ENCODE measurements at places on chromosomes 3 and 15.

GRCh38 chr3:46926871-46927717 lies 49.5 kb downstream of the CCDC12 start:
- DNase-seq: no peak

GRCh38 chr3:160098261-160098908 lies 109.8 kb downstream of the IL12A start:
- no peak for DNase-seq

- DNase-seq: no peak
These were observed 16.7 kb upstream of the TBL1XR1 start for GRCh38 chr3:177213801-177214535.

GRCh38 chr3:106116733-106117489 lies 248.1 kb upstream of the CBLB start:
- no peak for DNase-seq

GRCh38 chr3:7381741-7382140 lies 520.8 kb downstream of the GRM7 start:
- DNase-seq: no peak

- DNase-seq: no peak
These were observed 11.3 kb downstream of the DNAAF4 start for GRCh38 chr15:55496716-55497115.

DNA sequence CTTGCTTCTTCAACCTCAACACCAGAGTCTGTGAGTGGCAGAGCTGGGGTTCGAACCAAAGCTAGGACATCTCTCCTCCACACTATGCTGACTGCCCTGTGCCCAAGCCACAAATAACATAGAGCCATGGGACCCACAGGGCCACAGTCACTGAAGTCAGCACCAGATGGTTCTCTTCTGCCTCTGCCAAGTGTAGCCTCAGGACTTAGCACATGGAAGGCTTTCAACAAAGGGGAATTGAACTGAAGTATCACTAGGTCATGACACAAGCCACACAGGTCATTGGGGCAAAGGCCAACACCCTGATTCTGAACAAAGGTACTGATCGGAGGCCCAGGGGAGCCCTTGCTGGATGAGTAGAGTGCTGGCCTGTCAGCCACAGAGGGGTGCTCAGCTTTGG lies 83.6 kb downstream of the BDH1 start:
- no peak for DNase-seq

- DNase-seq: no peak
These were observed 21.6 kb downstream of the MESD start for GRCh38 chr15:80967991-80968510.

DNA sequence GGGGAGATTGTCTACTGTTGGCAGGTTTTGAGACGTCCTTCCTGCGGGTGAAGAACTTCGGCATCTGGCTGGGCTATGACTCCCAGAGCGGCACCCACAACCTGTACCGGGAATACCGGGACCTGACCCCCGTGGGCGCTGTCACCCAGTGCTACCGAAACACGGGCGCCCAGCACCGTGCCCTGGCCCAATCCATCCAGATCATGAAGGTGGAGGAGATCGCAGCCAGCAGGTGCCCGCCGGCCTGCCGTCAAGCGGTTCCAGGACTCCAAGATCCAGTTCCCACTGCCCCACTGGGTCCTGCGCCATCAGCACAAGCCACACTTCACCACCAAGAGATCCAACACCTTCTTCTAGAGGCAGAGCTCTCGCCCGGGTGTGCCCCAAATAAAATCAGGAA lies 194.9 kb upstream of the EPHA6 start:
- DNase-seq: no peak

DNA sequence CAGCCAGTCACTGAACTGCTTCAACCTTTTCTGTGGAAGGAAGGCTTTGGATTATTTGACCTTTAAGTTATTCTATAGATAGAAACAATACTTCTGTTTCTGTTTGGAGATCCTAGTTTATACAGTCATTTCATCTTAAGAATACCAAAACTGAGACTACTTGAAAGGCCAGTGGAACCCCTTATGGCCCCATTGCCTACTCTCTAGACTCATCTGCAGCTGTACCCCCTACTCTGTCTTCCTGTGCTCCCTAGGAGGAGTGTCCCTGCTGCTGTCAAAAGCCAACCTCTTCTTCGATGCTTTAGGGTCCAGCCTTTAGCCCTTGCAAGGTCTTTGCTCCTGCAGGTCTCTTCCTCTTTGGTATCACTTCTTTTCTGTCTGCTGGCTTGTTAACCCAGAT lies 169.6 kb downstream of the EDEM1 start:
- DNase-seq: no peak

DNA sequence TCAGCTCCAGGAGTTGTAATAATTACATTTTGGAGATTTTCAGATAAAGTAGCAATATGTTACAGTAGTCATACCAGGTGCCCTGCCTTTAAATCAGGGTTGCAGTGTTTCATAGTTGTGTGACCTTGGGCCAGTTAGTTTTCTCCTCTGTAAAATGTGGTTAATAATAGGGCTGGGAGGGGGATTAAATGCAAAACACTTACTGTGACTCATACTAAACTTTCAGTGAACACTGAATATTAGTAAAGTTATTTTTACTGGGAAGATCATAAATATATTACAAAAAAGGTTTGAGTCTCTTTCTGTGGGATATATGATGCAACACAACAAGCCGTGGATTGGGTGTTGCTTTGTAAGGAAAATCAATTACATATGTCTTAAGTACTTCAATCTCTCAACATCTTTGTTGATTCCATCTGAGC lies 1.1 kb upstream of the EBLN2 start:
- DNase-seq: no peak

- no peak for DNase-seq
These were observed 10.1 kb upstream of the LRRC15 start for GRCh38 chr3:194379651-194380050.

DNA sequence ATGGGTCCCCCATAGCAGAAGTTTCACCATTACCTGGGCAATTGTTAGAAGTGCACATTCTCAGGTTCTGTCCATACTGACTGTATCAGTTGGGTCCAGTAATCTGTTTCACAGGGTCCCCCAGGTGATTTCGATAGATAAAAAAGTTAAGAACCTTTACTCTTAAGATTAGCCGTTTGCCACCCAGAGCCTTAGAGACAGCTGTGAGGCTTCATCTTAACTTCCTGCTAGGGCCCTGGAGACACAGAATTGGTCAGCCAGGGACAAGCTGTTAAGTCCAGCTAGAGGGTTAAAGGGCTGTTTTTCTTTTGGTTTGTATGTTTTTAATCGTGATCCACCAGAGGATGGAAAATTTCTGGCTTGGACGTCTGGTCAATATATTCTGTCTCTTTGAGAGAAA lies 6.7 kb downstream of the FAM162A start:
- DNase-seq: no peak

DNA sequence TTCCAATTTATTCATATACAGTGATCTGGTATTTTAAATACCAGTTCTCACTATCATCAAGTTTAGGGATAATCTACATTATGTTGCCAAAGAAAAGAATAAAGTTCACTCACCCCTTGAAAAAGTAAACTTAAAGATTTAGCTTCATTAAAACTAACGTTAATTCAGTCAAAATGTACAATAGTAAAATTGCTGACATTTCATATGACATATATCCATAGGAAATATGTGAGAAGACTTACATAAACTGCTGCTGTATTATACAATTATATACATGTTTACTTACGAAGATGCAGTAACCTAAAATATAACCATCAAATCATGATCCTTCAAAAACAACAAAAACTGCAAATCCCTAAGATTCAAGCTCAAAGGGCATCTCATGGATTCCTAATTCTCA lies 44.0 kb downstream of the ATR start:
- DNase-seq: no peak

GRCh38 chr15:58407236-58407775 lies 24.5 kb upstream of the LIPC start:
- no peak for DNase-seq

GRCh38 chr3:186138272-186138981 lies 29.5 kb upstream of the ETV5 start:
- DNase-seq: no peak

DNA sequence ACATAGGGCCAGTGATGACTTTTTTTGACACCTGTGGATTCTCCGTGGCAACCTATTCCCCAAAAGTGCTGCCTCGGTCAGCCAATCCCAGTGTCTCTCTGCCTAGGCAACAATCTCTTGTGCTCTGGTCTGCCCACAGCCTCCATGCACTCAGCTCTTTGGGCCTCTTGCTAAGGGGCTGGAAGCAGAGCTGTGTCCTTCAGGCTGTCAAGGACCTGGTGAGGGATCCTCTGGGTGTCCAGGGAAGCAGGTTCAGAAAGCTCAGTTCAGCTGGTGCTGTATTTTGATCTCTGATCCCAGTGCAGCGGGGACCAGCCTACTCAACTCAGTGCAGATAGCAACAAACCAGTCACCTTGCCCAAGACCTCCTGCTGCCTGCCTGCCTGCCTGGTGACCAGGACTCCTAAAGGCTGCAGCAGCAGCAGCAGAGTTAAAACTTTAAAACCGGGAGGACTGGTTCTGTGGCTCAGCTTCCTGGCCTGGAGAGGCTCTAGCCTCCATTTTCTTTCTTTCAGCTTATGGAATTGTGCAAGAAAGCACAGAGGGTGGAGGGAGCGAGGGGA lies 6.2 kb downstream of the PAK6 start:
- DNase-seq: no peak

DNA sequence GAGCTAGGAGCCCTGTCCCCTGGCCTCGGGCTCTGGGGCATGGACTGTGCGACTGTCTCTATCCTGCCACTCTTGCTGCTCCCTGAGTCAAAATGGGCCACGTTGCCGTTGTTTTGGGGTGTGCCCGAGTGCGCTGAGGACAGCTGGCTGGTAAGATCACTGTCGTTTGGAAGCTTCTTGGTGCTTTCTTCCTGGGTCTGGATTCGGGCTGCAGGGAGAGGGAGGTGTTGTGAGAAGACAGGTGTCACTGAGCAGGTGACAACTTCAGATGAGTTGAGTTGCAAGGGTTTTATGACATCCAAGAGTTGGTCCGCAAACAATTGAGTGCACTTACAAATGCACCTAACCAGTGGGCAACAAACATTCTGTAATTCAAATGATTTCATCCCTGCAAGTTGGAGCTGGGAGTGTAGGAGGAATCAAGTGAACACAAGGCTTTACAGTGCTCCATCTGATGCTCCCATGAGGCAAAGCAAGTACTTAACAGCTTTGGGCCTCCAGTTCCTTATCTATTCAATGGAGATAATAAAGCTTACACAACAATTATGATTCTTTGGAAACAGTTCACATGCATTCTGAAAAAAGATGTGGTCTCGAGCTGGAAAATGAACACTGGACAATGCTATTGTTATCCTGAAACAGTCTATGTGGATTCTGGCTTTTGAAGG lies 11.0 kb upstream of the STARD5 start:
- DNase-seq: no peak

DNA sequence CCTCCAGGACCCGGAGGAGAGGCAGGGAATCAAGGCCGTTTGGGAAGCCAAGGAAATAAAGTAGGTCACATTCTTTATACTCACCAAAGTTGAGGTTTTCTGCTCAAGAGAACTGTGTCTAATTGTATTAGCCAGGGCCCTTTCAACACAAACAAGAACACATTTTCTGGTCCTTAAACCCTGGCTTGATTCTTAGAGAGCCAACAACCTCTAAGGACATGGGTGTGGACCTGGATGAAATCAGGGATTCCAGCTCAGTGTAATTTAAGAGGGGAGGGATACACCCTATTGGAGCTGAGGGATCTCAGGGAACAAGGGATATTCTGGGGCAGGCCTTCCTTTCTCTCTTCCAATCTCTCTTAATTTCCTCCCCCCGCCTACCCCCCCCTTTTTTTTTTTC lies 104.8 kb downstream of the COL6A6 start:
- DNase-seq: no peak

DNA sequence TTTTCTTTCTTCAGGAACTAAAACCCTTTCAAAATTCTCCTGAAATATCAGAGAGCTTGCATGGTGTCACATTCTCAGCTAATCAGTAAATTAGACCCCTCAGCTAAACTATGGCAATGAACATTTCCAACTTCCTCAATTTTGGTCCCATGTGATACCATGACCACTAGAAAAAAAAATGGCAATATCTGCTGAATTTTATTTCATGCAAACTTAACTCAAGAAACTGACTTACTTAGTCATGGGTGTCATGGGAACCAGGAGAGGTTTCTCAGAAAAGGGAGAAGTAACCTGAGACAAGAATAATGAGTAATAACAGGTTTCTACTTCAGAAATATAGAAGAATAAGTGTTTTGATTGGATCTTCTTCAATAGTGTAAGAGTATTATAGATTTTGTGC lies 784.6 kb upstream of the ALCAM start:
- no peak for DNase-seq

GRCh38 chr3:138187296-138188012 lies at the start of gene ARMC8:
Gene ARMC8 (plus strand): TSS chr3:138187301. CDS start chr3:138187555, 254 bp downstream.
- DNase-seq: no peak

GRCh38 chr3:124731760-124732159 lies 1.5 kb downstream of the UMPS start:
- DNase-seq: no peak

DNA sequence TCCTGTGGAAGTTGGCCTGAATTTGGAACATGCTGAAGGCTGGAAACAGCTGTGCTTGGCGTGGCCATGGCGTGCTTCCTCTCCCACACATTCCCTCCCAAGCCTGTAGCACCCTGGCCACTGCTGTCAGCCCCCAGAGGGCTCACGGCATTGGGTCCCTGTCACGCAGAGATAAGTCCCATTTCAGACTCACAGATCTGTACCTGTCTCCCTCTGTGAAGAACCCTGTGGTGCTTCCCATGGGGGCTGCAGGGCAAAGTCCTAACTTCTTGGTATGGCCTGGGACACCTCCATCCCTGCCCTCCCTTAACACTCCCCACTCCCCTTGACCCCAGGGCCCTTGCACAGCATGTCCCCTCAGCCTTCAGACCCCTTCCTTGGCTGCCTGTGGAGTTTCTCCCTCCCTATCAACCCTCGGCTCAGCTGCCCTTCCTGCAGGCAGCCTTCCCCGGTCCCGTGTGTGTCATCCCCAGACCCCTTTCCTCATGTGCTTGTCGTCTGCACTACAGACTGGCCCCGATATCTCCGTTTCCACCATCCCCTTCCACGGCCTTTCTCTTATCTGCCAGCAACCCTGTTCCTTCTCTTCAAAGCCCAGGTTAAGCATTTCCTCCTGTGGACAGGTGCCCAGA lies 28.6 kb downstream of the ABTB1 start:
- DNase-seq: no peak

DNA sequence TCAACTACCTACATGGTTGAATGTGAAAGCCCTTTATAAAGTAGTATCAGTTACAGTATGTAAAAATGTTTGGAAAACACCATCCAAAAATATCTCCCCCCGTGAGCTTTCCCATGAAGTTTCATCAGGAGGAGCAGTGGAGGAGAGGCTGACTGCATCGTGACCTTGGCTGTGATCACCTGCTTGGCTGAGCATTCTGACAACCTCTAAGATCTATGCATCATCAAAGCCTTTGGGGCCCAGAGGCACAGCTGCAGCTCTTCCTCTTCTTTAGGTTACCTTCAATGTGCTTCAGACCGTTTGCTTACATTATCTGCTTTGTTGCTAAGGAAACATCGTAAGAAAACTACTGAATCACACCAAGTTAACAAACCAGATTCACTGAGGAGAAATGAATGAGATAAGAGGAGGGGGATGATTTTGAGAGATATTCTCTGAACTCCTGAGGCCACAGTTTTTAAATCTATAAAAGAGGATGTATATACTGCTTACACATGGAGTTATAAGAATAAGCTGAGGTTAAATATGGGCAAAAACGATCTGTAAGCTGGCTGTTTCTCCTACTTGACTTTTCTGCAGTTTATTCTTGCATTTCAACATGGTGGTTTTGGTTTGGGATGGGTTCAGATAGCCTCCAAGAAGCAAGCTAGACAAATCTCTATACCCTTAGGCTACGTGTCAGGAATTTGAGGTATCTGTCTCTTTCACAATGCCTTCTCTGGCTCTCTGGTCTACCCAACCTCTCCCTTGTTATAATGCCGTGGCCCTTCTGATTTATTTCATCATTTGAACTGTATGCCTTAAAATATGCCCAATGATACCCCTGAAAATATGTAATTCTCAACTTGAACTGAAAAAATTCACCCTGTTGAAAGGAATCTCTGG lies 4.0 kb downstream of the GCSAM start:
- no peak for DNase-seq
